ENCODE measurements at places on chromosomes 13 and 19.

DNA sequence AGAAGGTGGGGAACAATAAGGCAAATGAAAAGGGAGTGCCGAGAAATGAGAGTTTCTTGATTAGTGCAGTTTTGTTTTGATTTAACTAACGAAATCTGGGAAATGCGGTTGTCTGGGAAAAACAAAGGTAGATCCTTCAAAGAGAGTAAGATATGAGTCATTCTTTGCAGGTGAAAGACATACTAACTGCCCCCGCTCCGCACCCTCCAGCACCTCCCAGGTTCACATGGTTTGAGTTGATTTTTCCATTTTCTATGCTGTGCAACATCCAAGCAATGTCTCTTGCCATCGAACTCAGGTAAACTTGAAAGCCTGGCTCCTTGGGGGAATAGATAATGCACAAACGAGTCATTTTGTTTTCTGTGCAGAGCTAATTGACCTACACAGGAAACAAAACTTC lies 84.1 kb upstream of the KLF12 start:
- DNase-seq = no peak

- DNase-seq = peak; percentile 28
Observed at GRCh38 chr19:44848812-44849447, 2.8 kb downstream of the NECTIN2 start.

GRCh38 chr13:63166345-63166744 lies 1750.7 kb upstream of the PCDH20 start:
- DNase-seq = no peak

GRCh38 chr13:77029436-77029835 lies 2.5 kb upstream of the FBXL3 start:
- no peak for DNase-seq

- DNase-seq = peak; percentile 22
Observed at GRCh38 chr19:57302727-57303401, 17.4 kb upstream of the ZNF543 start.

GRCh38 chr19:58468216-58468839 lies 1.4 kb downstream of the ZNF324 start:
- DNase-seq = no peak

DNA sequence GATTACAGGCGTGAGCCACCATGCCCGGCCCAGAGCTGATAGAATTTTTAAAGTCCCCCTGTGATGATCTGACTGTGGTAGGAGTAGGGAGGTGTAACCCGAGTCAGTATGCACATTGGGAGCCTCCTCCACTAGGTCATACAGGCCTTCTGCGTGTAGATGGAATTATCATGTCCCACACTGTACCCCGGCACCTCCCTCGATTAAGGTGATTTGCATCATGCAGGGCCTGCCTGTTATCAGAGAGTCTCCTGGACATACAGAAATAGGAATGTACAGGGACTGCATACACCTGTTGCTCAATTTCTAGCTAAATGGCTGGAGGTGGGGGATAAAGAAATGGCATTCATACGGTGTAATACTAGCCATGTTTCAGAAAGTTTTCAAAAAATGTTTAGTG lies 922 bp upstream of the ERVK3-1 start:
- no peak for DNase-seq

GRCh38 chr19:21604951-21605476 lies 99.6 kb downstream of the ZNF429 start:
- DNase-seq = no peak

GRCh38 chr13:110531671-110532083 lies 29.8 kb downstream of the RAB20 start:
- no peak for DNase-seq

- DNase-seq = no peak
Observed at GRCh38 chr13:91540158-91540736, 141.8 kb downstream of the GPC5 start.

DNA sequence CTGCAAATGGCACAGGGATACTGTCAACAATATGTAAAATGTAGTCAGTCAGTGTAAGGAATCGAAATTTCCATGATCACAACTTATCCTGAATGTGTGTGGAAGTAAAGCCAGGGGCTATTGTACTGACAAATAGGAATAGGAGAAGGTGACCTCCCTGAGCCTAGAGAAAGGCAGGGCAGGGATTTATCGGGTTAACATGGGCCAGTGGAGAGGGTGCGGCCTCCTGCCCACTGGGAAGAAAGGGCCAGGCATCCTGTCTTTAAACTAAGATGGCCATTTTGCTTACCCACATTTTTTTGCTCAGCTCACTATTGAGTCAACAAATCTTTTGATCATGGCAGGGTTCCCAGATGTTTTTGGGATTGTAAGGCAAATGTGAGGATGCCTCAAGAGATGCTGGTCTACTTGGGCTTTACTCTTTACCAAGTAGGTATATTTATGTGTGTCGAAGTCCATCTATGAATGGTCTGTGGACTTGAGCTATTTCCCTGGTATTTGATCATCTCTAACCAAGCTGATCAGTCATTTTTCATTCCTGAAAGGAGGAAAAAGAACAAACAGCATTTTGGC lies 116.6 kb upstream of the RNF113B start:
- peak; percentile 68 for DNase-seq

DNA sequence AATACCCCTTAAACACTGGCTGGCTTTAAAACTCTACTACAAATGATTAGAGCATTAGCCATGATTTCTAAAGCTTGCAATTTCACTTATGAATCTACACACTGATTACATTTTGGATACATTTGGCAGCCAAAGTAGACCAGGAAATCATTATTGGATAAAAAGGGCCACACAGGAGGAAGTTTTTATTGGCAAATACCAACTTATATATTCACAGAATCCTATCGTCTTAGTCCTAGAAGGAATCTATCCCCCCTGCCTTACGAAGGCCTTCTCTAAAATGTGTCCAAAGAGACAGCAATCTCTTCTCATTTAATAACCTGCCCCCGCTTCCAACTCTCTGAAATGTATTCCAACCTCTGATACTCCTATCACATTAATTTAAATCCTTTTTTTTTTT lies 52.5 kb downstream of the KLF5 start:
- DNase-seq = peak; percentile 42

GRCh38 chr13:78603240-78603957 lies at the start of gene POU4F1:
TSS of gene POU4F1 (minus strand) at chr13:78603552. CDS start at chr13:78603326, 226 bp downstream.
- peak; percentile 30 for DNase-seq

- no peak for DNase-seq
Observed at GRCh38 chr13:92101801-92102200, 703.4 kb downstream of the GPC5 start.

Data from EH (cell line).